Mesendoderm (in vitro differentiated cells): ENCODE measurements at places on chromosomes 11 and 22.

DNA sequence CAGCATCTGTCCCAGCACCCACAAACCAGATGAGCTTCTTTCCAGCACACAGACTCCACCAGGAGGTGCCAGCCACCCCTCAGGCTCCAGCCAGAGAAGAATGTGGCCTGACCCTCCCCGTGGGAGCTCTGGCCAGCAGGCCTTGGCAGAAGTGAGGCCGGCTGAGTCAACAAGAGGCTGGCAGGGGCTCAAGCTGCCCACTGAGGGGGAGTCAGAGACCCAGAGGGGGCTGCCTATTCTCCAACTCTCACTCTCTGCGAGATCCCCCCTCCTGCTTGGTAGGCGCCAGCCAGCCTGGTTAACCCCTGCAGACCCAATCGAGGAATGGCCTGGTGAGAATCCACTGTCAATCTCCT lies 10.6 kb upstream of the CDC42EP1 start:
- peak; percentile 69 for DNase-seq
- no peak overlapping the region for H3K27ac ChIP-seq
- H3K4me3 ChIP-seq: no peak overlapping the region
- no peaks in the 10 kb centered on the region for H3K36me3 ChIP-seq
- H3K27me3 ChIP-seq: no peaks in the 10 kb centered on the region
- peaks cover 18% of the 10 kb centered on the region for H3K4me1 ChIP-seq

DNA sequence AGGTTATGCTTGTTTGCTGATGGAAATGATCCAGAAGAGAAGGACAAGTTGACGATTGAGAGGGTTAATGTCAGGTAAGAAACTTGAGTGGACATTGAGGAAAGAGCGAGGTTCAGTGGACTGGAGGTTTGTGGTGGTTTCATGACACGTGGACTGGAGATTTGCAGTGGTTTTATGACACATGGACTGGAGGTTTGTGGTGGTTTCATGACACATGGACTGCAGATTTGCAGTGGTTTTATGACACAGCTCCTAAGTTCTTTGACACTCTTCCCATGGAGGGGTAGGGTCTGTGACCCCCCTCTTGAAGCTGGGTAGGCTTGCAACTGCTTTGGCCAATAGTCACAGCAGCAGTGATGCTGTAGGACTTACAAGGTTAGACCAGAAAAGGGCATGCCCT lies 5.4 kb upstream of the MAPK8IP2 start:
- no peaks in the 10 kb centered on the region for H3K36me3 ChIP-seq
- no peak overlapping the region for H3K27ac ChIP-seq
- H3K4me1 ChIP-seq: no peaks in the 10 kb centered on the region
- H3K27me3 ChIP-seq: no peaks in the 10 kb centered on the region
- H3K4me3 ChIP-seq: no peak overlapping the region

DNA sequence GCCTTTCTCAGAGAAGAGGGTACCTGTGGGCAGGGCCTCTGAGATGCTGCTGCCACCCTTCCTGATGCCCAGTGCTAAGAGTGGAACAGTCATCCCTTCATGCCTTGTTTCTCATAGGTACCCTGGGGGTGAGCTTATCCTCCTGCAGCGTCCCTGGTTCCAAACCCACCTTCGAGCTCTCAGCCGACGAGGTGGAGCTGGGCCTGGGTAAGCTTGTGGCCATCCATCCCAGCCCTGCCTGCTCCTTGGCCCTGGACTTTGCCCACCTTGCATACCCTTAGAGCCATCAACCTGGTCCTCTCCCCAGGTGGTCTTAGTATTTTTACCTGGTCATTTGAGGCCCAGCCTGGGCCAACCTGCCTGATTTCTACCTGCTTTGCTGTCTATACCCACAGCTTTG lies 8.7 kb downstream of the TKFC start:
- no peaks in the 10 kb centered on the region for H3K4me1 ChIP-seq
- no peaks in the 10 kb centered on the region for H3K27me3 ChIP-seq
- DNase-seq: no peak

GRCh38 chr11:117560780-117561530 lies 233.3 kb downstream of the CEP164 start:
- no peak for DNase-seq
- no peaks in the 10 kb centered on the region for H3K4me1 ChIP-seq
- H3K36me3 ChIP-seq: no peaks in the 10 kb centered on the region
- H3K27ac ChIP-seq: no peak overlapping the region

- no peak for DNase-seq
- no peak overlapping the region for H3K4me3 ChIP-seq
- no peaks in the 10 kb centered on the region for H3K27me3 ChIP-seq
- H3K4me1 ChIP-seq: no peaks in the 10 kb centered on the region
- H3K36me3 ChIP-seq: no peaks in the 10 kb centered on the region
- H3K27ac ChIP-seq: no peak overlapping the region
These were observed 81.4 kb downstream of the BBOX1 start for GRCh38 chr11:27122001-27122400.

DNA sequence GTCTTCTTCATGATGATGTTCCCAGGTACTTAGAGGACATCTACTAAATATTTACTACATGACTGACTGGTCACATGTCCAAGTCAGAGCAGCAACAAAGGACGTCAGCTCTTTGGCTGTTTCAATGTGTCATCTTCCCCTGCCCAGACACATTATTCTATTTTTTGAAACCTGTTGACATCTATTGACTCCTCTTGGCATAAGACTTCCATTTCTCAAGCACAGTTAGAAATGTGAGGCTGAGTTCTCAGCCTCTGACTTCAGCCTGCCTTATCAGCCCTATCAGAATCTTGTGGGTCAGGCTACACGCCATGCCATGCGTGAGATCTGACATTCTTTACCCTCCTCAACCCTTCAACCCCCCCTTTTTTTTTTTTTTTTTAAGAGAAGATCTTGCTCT lies 63.8 kb downstream of the SC5D start:
- H3K4me3 ChIP-seq: no peak overlapping the region
- no peaks in the 10 kb centered on the region for H3K4me1 ChIP-seq
- H3K27me3 ChIP-seq: no peaks in the 10 kb centered on the region
- H3K36me3 ChIP-seq: no peaks in the 10 kb centered on the region
- no peak for DNase-seq
- H3K27ac ChIP-seq: no peak overlapping the region

GRCh38 chr22:26751217-26751616 lies 93.8 kb downstream of the MIAT start:
- DNase-seq: peak; percentile 98
- H3K4me3 ChIP-seq: no peak overlapping the region
- peaks cover 12% of the 10 kb centered on the region for H3K4me1 ChIP-seq
- H3K27me3 ChIP-seq: no peaks in the 10 kb centered on the region
- H3K27ac ChIP-seq: no peak overlapping the region

DNA sequence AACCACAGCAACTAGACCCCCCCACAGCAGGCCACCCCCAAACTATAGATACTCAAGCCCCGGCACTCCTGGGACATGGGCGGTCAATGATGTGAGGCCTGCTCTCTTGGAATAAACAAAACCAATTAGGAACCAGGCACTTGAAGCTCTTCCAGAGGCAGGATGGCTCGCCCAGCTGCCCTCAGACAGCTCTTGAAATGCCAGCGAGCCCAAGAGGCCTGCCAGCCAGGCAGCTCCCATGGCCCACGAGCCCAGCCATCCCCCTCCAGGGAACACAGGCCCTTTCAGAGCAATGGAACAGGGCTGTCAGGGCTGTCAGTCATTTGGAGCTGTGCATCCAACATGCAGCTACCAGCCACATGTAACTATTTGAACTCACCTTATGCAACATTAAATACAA lies 34.0 kb upstream of the TFIP11 start:
- peaks cover 7% of the 10 kb centered on the region for H3K36me3 ChIP-seq
- no peak overlapping the region for H3K4me3 ChIP-seq
- peaks cover 6% of the 10 kb centered on the region for H3K4me1 ChIP-seq
- H3K27me3 ChIP-seq: no peaks in the 10 kb centered on the region
- DNase-seq: no peak

DNA sequence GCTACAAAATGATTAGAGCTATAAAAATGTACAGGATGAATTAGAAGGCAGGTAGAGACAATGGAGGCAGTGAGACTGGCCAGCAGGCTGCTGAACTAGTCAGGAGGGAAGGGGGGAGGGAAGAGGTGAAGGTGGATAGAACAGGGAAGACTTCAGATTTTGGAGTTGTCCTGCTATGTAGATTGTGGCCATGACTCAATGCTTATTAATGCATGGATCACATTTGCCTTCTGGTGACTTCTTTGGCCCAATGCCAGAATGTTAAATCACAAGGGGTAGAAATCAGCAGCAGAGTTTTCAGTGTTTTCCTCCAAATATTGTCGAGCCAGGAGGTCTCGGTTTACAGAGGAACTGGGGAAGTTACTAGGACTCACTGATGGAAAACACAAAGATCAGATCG lies 346.6 kb downstream of the AASDHPPT start:
- no peaks in the 10 kb centered on the region for H3K27me3 ChIP-seq
- no peaks in the 10 kb centered on the region for H3K4me1 ChIP-seq
- H3K27ac ChIP-seq: no peak overlapping the region
- H3K36me3 ChIP-seq: no peaks in the 10 kb centered on the region
- DNase-seq: no peak

DNA sequence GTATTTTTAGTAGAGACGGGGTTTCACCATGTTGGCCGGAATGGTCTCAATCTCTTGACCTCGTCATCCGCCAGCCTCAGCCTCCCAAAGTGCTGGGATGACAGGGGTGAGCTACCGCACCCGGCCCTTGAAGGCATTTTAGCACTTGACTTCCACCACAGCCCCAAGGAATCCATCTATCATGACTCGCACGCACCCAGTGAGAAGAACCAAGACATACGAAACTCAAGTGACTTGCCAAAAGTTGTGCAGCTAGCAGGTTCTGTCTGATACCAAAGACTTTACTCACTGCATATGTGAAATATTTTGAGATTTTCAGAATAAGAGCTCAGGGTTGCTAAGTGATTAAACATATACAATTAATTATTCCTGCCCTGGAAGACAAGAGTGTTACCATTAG lies 21.0 kb downstream of the FLI1 start:
- no peak for DNase-seq
- no peaks in the 10 kb centered on the region for H3K36me3 ChIP-seq
- no peaks in the 10 kb centered on the region for H3K27me3 ChIP-seq
- H3K4me1 ChIP-seq: peaks cover 5% of the 10 kb centered on the region

GRCh38 chr22:29750559-29751538 lies 16.0 kb downstream of the ZMAT5 start:
- no peaks in the 10 kb centered on the region for H3K36me3 ChIP-seq
- no peaks in the 10 kb centered on the region for H3K4me1 ChIP-seq
- H3K27ac ChIP-seq: no peak overlapping the region
- no peak overlapping the region for H3K4me3 ChIP-seq
- H3K27me3 ChIP-seq: no peaks in the 10 kb centered on the region

DNA sequence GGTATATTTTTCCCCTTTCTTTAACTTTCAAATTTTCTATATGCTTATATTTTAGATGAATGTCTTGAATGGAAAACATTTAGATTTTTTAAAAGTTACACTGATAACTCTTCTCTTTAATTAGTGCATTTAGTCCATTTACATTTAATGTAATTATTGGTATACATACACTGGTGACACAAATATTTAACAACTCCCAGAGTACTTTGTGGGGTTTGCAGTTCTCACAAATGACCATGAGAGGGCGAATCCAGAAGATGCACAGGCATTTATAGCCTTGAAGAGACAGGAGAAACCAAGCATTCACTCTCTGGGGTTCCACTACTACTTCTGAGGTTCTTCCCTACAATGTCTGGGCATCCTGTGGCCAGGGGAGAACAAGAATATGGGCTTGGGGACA lies 125.1 kb downstream of the TIMP3 start:
- H3K4me3 ChIP-seq: no peak overlapping the region
- no peaks in the 10 kb centered on the region for H3K27me3 ChIP-seq
- H3K4me1 ChIP-seq: no peaks in the 10 kb centered on the region
- DNase-seq: peak; percentile 60
- no peak overlapping the region for H3K27ac ChIP-seq

DNA sequence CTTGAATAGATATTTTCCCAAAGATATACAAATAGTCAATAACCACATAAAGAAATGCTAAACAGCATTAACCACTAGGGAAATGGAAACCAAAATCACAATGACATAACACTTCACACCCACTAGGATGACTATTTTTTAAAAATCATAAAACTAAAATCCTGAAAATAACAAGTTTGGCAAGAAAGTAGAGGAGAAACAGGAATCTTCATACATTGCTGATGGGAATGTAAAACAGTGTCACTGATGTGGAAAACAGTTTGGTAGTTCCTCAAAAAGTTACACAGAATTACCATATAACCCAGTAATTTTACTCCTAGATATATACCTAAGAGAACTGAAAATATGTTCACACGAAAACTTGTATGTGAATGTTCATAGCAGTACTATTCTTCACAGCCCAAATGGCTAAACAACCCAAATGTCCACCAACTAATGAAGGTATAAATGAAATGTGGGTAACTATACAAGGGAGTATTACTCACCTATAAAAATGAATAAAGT lies 12.5 kb downstream of the PICALM start:
- no peak overlapping the region for H3K27ac ChIP-seq
- no peak for DNase-seq
- no peak overlapping the region for H3K4me3 ChIP-seq

DNA sequence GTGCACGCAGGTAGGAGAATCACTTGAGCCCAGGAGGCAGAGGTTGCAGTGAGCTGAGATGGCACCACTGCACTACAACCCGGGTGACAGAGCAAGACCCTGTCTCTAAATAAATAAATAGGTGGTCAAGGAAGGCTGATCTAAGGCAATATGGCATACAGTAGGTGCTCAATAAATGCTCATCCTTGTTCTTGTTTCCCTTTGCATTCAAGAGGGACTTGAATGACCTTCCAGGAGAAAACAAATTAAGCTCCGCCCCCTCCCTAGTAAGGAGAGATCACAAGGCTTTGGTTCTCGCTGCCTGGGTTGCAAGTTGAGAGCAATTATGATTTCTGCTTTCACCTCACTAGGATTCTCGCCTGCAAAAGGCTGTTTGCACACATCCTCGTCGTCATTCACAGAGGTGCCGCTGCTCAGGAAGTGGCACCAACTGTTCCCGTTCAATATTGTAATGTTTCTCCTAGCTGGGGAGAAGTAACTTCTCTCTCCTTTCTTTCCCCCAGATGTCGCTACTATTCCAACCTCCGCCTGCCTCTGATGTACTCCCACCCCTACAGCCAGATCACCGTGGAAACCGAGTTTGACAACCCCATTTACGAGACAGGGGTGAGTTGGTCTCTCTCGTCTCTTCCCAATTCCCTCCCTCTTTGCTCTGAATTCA lies 51.8 kb upstream of the ASPHD2 start:
- no peak overlapping the region for H3K4me3 ChIP-seq
- DNase-seq: peak; percentile 54
- H3K27ac ChIP-seq: no peak overlapping the region
- H3K36me3 ChIP-seq: no peaks in the 10 kb centered on the region
- H3K27me3 ChIP-seq: no peaks in the 10 kb centered on the region
- no peaks in the 10 kb centered on the region for H3K4me1 ChIP-seq

DNA sequence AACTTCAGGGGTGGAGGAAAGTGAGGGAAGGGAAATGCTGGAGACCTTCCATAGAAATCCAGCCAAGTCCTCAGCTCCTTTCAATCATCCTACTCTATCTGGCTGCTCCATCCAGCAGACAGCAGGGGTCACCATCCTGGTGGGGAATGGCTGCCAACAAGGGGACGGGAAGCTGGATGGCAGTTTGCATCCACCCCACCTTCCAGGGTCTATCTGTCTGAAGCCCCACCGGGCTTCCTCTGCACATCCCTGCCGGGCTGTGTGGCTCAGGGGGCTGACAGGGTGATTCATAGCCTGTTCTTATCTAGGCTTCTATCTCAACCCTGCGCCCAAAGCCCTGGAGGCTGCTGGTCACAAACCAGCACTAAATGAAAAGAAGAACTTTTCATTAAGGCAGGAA lies 1.1 kb downstream of the SYTL2 start:
- H3K4me1 ChIP-seq: peaks cover 2% of the 10 kb centered on the region
- H3K27me3 ChIP-seq: no peaks in the 10 kb centered on the region
- H3K4me3 ChIP-seq: no peak overlapping the region
- no peaks in the 10 kb centered on the region for H3K36me3 ChIP-seq
- peak; percentile 75 for DNase-seq
- H3K27ac ChIP-seq: no peak overlapping the region

GRCh38 chr11:121152764-121153163 lies 51.7 kb downstream of the TECTA start:
- H3K36me3 ChIP-seq: no peaks in the 10 kb centered on the region
- H3K27me3 ChIP-seq: no peaks in the 10 kb centered on the region
- H3K4me1 ChIP-seq: no peaks in the 10 kb centered on the region
- no peak overlapping the region for H3K4me3 ChIP-seq
